ENCODE measurements at places on chromosomes 16 and 17.
A peak's percentile ranks its signal among the peaks of the same experiment; 100 is the strongest.

DNA sequence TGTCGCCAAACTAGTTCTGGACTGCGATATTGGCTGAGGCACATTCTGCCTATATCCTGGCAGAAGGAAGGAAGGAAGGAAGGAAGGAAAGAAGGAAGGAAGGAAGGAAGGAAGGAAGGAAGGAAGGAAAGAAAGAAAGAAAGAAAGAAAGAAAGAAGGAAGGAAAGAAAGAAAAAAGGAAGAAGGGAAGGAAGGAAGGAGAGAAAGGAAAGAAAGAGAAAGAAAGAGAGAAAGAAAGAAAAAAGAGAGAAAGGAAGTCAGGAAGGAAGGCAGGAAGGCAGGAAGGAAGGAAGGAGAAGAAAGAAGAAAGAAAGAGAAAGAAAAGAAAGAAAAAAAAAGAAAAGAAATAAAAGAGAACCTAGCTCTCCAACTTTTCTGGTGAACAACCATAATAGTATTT, 587.1 kb downstream of the RBFOX1 start:
- no peak for DNase-seq

DNA sequence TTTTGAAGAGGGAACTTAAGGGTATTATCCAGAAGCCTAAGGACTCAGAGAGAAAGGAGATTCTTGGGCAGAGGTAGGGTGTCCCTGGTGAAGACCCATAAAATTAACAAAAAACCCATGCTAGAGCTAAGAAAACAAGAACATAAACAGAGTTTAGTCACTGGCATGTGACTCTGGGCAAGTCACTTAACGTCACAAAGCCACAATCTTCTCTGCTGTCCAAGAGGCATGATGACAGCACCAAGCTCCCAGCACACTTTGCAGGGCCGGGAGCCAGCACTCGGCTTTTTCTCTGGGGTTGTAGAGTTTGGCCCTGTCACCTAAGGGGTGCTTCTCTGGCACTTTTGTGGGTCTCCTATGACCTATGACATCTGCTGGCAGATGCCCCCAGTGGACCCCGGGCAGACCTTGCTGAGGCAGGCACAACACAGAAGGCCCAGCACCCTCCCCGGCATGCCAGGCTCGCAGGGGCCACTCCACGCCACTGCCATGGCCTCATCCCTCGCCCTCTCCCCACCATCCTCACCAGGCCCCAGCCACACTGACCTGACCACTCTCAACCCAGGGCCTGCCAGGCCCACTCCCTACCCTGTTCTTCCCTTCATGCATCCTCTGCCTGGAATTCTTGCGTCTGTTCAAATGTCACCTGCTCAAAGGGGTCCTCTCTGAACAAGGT, 69.8 kb downstream of the DYNLRB2 start:
- no peak for DNase-seq

GRCh38 chr17:68482576-68483041, 25.3 kb upstream of the WIPI1 start:
- no peak for DNase-seq

GRCh38 chr17:27473748-27474609, 17.7 kb downstream of the KSR1 start:
- DNase-seq = peak; percentile 83

- no peak for DNase-seq
Observed at GRCh38 chr16:7526736-7527135, 194.1 kb downstream of the RBFOX1 start.

- peak; percentile 44 for DNase-seq
Observed at GRCh38 chr17:7884581-7885366, 3.8 kb upstream of the CHD3 start.

GRCh38 chr16:66668777-66669444, 27.6 kb downstream of the CMTM4 start:
- DNase-seq = no peak

GRCh38 chr16:88560714-88561484, 9.3 kb upstream of the ZC3H18 start:
- no peak for DNase-seq

Measured in stimulated activated naive CD8-positive, alpha-beta T cell treated with anti-CD3 and anti-CD28 coated beads, Interleukin-15, Interleukin-2, amounts not matched to agents 100 U/mL and 50 U/mL, for 24 hours (primary cell).